Fibroblast of pulmonary artery (primary cell): ENCODE measurements at places on chromosomes 6 and 20.

DNA sequence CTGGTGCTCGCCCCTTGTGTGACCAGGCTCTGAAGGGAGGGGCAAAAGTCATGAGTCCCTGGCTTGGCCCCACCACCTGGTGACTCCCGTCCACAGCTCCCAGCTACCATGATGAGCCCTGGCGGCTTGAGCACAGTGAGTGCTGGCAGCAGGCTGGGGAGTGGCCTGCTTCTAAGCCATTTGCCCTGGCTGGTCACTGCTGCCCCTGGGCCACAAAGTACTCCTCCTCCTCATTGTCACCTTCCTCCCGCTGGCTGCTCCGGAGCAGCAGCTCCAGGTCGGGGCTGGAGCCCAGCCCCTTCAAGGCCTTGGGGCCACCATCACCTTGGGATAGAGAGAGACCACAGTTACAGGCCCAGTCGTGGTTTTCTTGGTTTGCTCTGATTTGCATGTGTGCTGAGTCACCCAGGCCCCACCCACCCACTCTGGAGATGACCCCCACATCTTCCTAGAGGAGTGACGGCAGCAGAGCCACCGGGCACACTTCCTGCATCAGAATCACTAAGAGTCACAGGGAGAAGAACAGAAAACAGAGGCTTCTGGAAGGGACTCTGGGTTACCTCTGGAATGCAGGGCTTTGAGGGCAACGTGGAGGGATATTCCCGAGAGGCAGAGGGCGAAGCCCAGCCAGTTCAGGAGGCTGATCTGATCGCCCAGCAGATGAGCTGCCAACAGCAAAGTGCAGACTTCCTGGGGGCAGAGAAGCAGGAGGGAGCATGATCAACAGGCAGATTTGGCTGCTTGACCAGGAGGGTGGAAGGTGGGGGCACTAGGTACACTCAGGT is 42.1 kb upstream of the CDH22 start:
- DNase-seq: peak; percentile 86

GRCh38 chr6:11851387-11851786 is 72.8 kb upstream of the ADTRP start:
- DNase-seq: no peak

- no peak for DNase-seq
These were observed 146.9 kb downstream of the KHDC1L start for GRCh38 chr6:73078333-73078862.

- DNase-seq: no peak
These were observed 238.6 kb upstream of the PMEPA1 start for GRCh38 chr20:57948180-57948955.

DNA sequence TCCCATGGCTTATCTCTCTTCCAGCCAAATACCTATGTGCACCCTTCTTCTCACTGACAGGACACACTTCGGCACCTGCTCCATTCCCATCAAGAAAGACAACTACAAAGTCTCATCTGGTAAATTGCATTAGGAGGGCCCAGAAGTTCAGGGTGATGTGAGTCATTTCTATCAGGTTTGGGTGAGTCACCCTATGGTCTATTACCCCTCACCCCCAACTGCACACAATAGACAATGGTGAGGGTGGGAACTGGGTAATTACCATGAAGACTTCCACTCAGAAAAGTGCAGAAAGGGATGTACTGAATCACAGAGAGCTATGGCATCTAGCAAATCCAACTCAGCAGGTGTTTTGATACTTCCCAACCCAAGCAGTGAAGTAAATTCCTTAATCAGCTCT is 54.8 kb downstream of the OPN5 start:
- DNase-seq: no peak

DNA sequence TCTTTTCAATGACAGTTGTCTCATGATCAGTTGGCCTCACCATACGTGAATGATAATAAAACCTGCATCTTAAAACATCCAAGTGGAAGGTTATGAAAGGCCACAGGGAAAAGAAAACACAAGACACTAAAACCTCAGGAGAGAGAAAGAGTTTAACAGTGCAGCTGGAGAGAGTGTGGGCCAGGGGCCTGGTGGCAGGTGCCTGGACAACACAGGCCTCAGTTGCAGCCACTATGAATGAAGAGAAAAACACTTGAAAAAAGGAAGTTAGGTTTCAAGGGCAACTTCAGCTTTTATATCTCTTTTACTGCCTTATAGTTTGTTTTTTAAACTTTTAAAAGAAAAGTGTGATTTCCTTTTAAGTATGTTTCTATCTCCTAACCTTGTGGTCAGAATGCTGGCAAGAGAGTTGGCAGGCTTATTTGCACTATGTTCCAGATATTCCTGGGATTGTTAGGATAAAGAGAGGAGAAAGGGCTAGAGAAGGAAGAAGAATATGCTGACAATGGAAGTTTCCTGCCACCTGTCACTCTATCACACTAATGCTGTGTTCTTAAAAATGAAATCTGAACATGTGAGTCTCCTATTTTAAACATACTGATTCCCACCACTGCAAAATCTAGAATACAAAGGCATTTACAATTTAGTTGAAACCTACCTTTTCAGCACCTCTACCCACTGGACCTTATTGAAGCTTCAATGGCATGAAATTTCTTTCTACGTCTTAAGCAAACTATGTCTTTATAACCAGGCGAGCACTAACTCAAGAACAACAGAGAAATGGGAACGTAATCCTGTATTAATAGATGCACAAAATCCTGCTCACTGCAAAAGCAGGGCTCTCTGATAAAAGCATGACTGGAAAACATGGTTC is 222.4 kb downstream of the CD83 start:
- DNase-seq: no peak

GRCh38 chr6:41100871-41101287 is 28.1 kb downstream of the NFYA start:
- DNase-seq: no peak

GRCh38 chr6:106102034-106102433 is 15.9 kb downstream of the PRDM1 start:
- no peak for DNase-seq

- DNase-seq: peak; percentile 84
These were observed 221.6 kb downstream of the OGFRL1 start for GRCh38 chr6:71510057-71510713.

DNA sequence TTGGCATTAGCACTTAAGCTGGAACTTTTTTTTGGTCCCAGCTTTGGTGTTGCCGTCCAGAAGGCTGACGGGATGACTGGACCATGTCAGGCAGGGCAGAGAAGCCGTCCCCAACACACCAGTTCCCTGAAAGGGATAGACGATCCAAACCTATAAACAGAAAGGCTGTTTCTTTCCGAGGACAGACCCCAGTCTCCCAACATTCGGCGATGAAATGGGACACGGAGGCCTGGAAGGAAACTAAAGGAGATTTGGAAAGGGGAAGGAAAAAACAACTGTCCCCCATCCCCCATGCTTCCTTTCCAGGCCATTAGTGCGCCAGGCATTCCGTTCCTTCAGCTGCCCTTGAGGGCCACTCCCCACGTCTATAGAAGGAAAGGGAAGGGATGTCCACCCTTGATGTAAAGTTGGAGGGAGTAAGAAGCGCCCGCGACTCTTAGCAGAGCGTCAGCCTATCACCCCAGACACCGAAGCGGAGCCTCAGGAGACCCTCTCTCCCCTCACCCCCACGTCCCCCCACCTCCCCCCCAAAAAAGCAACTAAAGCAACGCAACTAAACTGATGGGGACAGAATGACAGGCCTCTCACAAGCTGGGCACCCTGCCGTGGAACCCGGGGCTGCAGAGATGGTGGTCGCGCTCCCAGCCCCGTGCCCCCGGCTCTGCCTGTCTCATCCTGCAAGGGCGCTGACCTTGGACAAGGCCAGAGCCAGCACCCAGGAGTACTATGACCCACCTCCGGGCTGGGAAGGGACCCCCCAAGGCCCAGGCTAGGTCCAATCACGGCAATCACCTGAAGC is 638 bp downstream of the BLCAP start:
- peak; percentile 40 for DNase-seq

DNA sequence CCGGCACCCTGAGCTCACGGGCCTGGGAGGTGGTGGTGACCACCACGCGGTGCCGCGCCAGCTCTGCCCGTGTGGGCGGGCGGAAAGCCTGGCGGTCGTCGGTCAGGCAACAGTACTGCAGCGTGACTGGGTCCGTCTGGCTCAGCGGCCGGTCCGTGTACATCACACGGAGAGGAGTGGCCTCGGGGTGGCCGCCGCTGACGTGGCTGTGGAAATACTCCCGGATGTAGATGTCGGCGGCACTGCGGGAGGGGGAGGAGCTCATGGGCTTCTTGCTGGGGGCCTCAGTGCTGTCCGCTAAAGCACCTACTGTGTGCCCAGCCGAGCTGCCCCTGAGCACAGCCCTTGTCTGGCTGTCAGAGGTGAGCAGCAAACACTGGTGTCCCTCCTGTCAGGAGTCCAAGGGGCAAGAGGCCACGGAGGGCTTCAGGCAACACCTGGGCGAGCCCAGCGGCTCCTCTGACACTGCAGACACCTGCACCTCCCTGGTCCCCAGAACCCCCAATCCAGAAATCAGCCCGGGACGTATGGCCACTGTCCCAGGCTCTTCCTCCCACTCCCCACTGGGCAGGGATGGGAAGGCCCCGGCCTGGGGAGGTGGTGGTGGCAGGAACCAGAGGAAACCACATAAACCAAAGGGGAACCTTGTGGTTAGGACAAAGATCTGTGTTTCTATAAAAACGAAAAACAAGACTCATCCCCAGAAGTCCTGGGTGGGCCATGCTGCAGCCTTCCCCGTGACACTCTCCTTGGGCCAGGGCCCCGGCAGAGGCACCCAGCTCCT is 6.5 kb downstream of the HELZ2 start:
- no peak for DNase-seq

DNA sequence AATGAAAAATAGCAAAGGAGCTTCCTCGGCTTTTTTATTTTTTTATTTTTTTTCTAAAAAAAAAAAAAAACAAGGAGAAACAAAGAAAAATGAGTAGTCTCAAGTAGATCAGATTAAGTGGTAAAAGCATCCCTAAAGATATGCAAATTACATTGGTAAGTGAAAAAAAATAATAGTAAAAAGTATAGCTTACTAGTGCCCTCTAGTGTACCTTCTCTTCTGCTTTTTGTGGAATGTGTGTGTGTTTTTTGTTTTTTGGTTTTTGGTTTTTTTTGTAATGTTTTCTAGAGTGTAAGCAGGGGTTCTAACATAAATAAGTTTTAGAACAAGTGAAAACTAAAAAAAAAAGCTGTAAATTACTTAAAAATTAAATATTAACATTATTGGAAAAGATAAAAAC is 1062.0 kb downstream of the HACE1 start:
- peak; percentile 37 for DNase-seq

GRCh38 chr6:157282284-157282683 is 41.0 kb downstream of the TMEM242 start:
- DNase-seq: no peak

DNA sequence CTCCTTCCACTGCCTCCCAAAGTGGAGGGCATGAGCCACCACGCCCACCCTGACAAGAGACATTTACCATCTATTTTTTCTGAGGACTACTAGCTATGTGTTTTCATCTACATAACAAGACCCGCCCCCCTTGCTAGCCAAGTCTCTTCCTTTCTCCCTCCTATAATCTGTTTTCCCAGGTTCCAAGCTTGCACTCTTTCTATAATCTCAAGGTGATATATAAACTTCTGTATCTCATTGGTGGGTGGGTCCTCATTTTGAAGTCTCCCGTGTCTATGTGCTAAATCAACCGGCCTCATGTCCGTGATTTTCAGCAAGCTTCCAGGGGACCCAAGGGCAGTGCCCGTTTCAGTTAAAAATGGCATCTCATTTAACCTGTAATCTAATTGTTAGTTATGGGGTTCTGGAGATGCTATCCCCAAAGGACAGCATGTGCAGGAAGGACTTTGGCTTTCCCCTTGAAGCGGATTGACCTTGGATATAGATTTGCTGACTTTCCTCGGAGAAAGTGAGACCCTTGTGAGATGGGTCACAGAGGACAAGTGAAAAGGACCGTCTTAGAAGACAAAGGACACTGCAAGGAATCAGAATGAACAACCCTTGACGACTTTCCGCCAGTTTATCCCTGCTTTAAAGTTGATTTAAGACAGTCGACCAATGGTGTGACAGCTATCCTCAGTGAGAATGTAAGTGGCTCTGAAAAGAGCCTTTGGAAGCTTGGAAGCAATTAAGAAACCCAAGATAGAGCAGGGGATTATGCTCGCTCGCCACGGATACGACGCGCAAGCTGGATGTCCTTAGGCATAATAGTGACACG is 22.4 kb downstream of the OR2B2 start:
- no peak for DNase-seq

GRCh38 chr6:157514659-157515496 is 133.9 kb downstream of the ZDHHC14 start:
- DNase-seq: peak; percentile 61

GRCh38 chr6:132190097-132190814 is 211.0 kb downstream of the MOXD1 start:
- DNase-seq: peak; percentile 31
